ENCODE measurements at places on chromosomes 13 and 19. TPM values are rescaled to one million over a fixed set of nuclear protein-coding genes. Genes with fewer than 3 reads are reported as not detected.

SLC6A16 gene
- 1.3 TPM for total RNA-seq

NTF4 gene
- 0.38 TPM for total RNA-seq

C5AR1 gene
- total RNA-seq, result 1.7 TPM

CGB1 gene
- total RNA-seq, result 0.64 TPM

CLPTM1 gene
- 184 TPM for total RNA-seq

ONECUT3 gene
- total RNA-seq, result 0.01 TPM

KRTDAP gene
- not detected for total RNA-seq

TSSK6 gene
- 2.1 TPM for total RNA-seq

FOXA3 gene
- 0.77 TPM for total RNA-seq

ZNF627 gene
- 5.3 TPM for total RNA-seq

LRRC4B gene
- 0.31 TPM for total RNA-seq

SRRM5 gene
- 1.1 TPM for total RNA-seq

CEACAM21 gene
- not detected for total RNA-seq

CYP4F8 gene
- total RNA-seq, result not detected

All from A549 treated with CpdA at 1 μM for 4 hours (cell line).